Uterus (tissue), 4 donors: ENCODE measurements at places on chromosomes 6 and 20. TPM values are rescaled to one million over a fixed set of nuclear protein-coding genes. Genes with fewer than 3 reads are reported as not detected.

DNA sequence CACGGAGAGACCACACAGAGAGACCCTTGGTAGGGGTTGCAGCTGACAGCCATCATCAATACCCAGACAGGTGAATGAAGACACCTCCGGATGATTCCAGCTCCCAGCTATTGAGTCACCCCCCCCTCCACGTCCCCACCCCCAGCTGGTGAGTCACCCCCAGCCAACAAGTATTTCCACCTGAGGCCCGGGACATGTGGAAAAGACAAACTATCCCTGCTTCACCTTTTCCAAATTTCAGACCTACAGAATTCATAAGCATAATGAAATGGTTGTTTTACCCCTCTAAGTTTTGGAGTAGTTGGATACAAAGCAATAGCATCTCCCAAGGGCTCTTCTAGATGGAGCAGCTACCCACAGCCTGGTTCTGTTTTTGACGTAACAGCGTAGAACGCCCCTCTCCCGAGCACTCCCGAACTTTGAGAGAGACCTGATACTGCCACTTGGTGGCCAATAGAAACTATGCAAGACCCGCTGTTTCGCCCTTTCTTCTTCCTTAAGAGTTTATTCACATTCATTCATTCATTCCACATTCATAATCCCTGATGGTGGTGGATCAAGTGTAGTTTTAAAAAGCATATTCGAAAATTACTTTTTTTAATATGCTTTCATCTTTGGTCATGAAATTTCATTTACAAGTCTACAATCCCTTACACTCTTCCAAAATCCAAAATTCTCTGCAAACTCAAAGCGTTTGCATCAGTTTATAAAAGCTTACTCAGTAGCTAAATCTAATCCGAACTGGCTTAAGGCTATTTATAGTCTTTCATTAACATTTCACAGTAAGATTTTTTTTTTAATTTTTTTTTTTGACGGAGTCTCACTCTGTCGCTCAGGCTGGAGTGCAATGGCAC lies 15.1 kb upstream of the PPP1R16B start:
- no peak for DNase-seq
- H3K27ac ChIP-seq: no peak overlapping the region
- H3K4me1 ChIP-seq: no peaks in the 10 kb centered on the region
- H3K27me3 ChIP-seq: no peaks in the 10 kb centered on the region
- no peak overlapping the region for H3K4me3 ChIP-seq

DNA sequence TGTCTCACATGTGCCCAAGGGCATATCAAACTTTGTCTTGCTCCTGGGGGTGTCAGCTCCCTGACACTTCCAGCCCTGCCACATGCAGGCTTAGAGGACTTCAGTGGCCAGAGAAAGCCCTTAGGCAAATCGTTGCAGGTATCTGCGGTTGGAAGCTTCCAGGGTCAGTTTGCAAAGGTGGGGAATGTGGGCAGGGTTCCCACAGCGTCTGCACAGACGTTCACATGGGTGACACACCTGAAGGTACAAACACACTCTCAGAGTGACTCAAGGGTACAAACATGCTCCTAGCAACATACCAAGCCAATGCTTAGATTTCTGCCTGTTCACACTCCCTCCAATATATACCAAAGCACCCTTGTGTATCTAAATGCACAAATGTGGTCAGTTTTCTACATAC lies 30.0 kb downstream of the VSTM2L start:
- DNase-seq: no peak
- no peaks in the 10 kb centered on the region for H3K4me1 ChIP-seq
- H3K36me3 ChIP-seq: no peaks in the 10 kb centered on the region
- no peaks in the 10 kb centered on the region for H3K27me3 ChIP-seq

- no peaks in the 10 kb centered on the region for H3K27me3 ChIP-seq
- no peaks in the 10 kb centered on the region for H3K4me1 ChIP-seq
- H3K27ac ChIP-seq: no peak overlapping the region
- H3K4me3 ChIP-seq: no peak overlapping the region
- H3K36me3 ChIP-seq: no peaks in the 10 kb centered on the region
- DNase-seq: no peak
Observed at GRCh38 chr20:41014561-41015088, 14.0 kb upstream of the TOP1 start.

GRCh38 chr20:11060423-11061185 lies 386.8 kb upstream of the JAG1 start:
- H3K27me3 ChIP-seq: no peaks in the 10 kb centered on the region
- no peak for DNase-seq
- no peaks in the 10 kb centered on the region for H3K4me1 ChIP-seq
- H3K36me3 ChIP-seq: no peaks in the 10 kb centered on the region
- no peak overlapping the region for H3K27ac ChIP-seq

TFAP2B gene
- 0.41 TPM for total RNA-seq
